ENCODE measurements at places on chromosomes 5 and 9.

DNA sequence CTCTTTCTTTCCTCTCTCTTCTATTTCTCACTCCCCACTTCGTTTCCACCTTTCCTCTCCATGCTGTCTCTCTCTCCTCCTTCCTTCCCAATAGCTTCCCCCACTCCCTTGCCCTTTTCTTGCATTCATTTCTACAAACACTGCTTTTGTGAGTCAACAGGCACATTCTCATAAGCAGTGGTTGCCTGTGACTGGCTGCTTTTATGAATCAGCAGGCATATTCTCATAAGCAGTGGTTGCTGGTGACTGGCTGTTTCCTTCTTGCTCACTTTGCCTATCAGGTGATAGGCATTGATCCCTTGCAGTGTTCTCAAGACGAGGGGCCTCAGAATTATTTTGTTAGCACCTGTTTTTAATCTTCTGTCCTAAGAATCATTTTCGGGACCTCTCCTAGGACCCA lies 116.1 kb upstream of the ACTBL2 start:
- no peak for DNase-seq
- peaks cover 10% of the 10 kb centered on the region for H3K27me3 ChIP-seq
- no peak overlapping the region for H3K4me3 ChIP-seq
- H3K27ac ChIP-seq, result no peak overlapping the region
- H3K36me3 ChIP-seq, result no peaks in the 10 kb centered on the region

DNA sequence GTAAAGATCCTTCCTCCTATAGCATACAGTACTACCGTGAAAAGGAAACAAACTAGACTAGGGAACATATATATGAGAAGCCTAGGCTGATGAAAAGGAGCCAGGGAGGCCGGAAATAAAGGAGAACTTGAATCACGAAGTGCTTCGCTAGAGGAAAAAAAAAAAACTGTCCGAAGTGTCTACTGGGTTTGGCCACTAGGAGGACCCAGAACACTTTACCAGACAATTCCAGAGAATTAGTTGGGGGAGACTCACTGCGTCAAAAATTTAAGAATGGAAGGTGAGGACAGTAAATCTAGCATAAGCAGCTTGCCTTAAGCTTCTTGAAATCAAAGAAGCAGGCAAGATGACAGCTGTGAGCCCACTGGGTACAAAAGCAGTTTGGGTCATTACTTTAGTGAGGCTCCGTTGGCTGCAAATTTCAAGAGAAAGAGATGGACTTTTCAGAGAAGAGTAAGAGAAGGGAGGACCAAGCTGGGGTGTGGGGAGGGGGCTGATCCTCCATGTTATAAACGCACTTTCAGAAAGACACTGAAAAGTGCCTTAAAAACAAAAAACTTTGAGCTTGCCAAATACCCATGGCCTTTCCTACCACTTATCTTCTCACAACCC lies 47.4 kb downstream of the P4HA2 start:
- H3K4me1 ChIP-seq, result peaks cover 18% of the 10 kb centered on the region
- H3K36me3 ChIP-seq, result no peaks in the 10 kb centered on the region
- no peak overlapping the region for H3K27ac ChIP-seq
- DNase-seq, result no peak
- H3K4me3 ChIP-seq, result no peak overlapping the region
- H3K27me3 ChIP-seq, result no peaks in the 10 kb centered on the region

DNA sequence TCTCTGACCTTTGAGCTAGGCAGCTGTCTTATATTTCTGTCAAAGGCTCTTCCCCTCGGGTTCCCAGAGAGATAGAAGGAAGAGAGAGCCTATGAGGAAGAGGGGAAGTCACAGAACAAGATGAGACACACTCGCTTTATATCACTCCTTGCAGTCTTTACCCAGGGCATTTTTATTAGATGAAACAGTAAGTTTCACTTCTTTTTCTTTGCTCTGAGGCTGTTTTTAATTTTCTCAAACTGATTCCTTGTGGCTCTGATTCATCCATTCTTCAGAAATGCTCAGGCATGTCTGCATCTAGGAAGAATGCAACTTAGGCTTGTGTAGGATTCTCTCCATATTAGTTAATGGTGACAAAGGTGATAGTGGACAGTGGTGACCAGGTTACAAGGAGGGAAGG lies 132.9 kb upstream of the CHD1 start:
- H3K27ac ChIP-seq, result no peak overlapping the region
- no peaks in the 10 kb centered on the region for H3K36me3 ChIP-seq
- no peak for DNase-seq

DNA sequence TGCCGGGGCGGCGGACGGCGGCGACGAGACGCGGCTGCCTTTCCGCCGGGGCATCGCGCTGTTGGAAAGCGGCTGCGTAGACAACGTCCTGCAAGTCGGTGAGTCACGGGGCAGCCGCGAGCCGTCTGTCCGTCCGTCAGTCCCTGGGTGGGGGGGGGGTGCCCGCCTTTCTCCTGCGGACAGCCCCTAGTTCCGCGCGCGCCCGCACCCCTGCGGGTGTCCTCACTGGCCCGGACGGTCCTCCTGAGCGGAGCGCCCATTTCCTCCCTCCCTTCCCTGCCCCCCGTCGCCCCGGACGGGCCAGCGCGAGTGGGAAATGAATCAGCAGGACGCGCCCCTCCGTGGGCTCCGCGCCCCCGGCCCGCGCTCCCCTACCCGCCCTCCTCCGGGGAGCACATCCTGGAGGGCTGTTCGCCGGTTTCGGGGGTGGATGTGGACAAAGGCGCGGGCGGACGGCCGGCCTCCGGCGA lies 828 bp downstream of the ZSWIM6 start:
- no peak for DNase-seq
- peaks cover 30% of the 10 kb centered on the region for H3K36me3 ChIP-seq
- H3K4me3 ChIP-seq, result peak overlapping the region; percentile 97
- peaks cover 71% of the 10 kb centered on the region for H3K4me1 ChIP-seq
